ENCODE measurements at places on chromosomes 11 and 22.

DNA sequence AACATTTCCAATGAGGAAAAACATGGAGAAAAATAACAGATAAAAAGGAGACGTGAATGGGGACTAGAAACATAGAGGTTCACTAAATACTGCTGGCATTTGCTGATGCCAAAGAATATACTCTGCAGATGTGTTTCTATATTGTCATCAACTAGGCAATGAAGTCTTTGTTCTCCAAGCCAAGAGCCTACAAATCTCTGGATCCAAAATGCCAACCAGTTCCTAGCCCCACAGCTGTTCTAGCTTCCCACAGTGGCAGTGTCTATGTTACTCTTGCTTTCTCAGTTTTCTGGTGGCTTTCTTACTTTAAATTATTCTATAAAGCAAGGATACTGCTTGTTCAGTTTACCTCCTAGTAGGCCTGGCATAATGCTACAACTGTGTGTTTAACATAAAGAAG lies 977.9 kb upstream of the CCDC90B start:
- peak; percentile 20 for DNase-seq

DNA sequence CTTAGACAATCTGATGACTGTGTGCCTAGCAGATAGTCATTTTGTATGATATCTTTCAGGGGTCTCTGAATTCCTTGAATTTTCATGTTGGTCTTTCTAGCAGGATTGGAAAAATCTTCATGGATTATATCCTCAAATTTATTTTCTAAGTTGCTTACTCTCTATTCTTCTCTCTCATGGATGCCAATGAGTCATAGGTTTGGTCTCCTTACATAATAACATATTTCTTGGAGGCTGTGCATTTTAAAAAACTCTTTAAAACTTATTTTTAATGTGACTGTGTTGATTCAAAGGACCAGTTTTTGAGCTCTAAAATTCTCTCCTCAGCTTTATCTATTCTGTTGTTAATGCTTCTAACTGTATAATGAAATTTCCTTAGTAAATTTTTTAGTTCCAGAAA lies 198.7 kb downstream of the AASDHPPT start:
- no peak for DNase-seq

DNA sequence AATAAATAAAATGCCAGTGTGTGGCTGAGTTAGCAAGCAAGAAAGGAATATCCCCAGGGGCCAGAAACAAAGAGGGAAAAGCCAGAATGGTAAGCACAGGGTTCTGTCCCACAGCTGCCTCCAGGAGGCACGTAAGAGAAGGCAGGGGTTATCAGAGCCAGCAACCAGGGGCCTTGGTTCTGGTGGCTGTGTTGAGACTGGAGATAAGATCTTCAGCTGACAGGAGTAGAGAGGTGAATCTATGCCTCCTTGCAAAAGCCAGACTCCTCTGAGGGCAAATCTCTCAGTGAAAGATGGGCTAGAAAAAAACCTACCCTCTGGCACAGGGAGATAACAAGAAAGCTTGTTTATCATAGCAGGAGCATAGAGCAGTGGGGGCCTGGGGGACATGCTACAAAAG lies 29.8 kb upstream of the NFAM1 start:
- DNase-seq = no peak

- DNase-seq = peak; percentile 28
Measured at GRCh38 chr22:26321469-26321913, 107.6 kb upstream of the ASPHD2 start.

- no peak for DNase-seq
Measured at GRCh38 chr22:31279821-31280505, 12.3 kb downstream of the PIK3IP1 start.

GRCh38 chr11:30521297-30522071 lies 64.7 kb downstream of the MPPED2 start:
- no peak for DNase-seq

- no peak for DNase-seq
Measured at GRCh38 chr11:32312865-32313403, 122.4 kb downstream of the WT1 start.

GRCh38 chr11:120511116-120511819 lies at the start of gene GRIK4:
Gene GRIK4 (plus strand): TSS chr11:120511748. CDS start chr11:120660319, 148,571 bp downstream.
- peak; percentile 42 for DNase-seq

DNA sequence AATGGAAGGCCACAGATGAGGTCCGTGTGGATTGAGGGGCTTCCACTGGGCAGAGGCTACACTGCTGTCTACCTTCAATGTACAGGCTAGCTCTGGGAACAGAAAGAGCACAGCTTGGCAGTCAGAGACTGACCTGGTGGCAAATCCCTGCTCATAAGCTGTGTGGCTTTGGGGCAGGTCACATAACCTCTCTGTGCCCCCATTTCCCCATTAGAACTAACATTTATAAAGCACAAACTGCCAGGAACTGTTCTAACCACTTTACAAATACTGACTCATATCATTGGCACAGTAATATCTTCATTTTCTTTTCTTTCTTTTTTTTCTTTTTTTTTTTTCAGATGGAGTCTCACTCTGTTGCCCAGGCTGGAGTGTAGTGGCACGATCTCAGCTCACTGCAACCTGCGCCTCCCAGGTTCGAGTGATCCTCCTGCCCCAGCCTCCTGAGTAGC lies 3.1 kb downstream of the FOSL1 start:
- no peak for DNase-seq

DNA sequence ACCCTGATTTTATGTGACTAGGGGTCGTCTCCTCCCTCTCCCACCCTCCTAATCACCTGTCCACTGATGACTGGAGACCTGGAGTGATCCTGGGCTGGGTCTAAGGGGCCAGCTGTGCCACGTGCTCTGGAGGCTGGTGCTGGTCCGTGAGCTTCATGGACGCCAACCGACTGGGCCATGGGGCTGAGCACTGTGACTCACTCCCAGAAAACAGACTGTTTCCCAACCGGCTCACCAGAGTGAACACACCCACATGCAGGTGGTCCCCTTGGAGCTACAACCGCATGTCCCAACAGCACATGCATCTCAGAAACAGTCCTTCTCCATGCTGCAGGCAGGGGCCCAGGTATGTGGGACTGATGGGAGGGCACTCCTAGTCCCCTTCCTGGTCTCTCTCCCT lies 14.0 kb upstream of the LMO1 start:
- DNase-seq = no peak

DNA sequence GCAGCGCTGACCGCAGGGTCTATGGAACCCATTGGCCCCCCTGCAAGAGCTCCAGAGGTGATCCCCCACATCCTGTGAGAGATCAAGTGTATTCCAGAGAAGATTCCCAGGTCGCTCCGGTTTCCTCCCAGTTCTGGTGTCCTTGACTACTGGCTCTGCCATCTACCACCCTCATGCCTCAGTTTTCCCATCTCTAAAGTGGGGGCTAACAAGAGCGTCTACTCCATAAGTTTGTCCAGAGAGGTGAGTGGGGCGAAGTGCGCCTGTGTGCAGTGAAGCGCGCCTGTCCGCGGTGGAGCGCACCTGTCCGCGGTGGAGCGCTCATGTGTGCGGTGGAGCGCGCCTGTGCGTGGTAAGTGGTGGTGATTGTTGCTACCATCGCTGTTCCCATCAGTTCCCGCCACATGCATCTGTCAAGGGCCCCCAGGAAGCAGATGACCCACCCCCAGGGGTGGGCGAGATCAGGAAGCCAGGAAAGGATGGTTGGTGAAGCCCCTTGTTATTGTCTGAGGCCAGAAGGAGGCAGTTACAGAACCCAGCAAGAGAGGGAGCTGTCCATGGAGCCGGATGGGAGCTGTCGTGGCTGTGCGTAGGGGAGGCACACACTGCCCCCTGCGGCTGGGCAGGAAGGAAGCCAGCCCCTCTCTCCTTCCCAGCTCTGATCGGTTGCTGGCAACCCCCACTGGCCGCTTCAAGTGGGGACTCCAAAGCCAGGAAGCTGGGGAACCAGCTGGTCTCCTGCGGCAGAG lies 73.2 kb upstream of the FGF3 start:
- DNase-seq = no peak

DNA sequence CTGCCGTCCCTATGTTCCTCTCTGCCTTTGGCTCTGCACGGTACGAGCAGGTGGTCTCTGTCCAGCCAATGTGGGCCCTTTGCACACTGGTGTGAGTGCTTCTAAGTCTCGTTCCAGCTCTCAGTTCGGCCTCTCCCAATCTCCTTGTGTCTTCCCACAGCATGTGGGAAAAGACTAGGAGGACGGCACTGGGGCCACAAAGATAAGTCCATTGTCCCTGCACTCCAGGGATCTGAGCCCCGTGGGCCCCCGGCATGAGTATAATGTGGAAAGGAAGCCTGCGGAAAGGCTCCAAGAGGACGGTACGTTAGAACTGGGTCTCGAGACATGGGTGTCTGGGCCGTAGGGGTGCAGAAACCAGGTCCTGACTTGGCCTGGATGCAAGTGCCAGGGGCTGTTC lies 16.4 kb downstream of the MYEOV start:
- DNase-seq = no peak

GRCh38 chr22:26889802-26890201 lies 232.4 kb downstream of the MIAT start:
- no peak for DNase-seq

DNA sequence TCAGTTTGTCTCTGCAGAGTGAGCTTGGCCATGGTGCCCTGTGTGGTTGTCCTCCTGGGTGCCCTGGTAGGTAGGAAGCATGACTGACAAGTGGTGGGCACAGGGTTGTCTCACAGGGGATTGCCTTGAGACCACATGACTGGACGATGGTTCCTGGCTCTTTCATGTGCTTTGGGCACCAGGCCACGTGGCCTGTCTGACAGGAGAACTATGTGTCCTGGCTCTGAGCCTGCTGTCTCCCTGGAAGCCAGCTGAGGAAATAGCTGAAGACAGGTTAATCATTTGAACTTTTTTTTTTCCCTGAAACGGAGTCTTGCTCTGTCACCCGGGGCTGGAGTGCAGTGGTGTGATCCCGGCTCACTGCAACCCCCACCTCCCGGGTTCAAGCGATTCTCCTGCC lies 93.2 kb downstream of the LDLRAD3 start:
- DNase-seq = no peak

GRCh38 chr22:46465345-46465720 lies 72.1 kb downstream of the CELSR1 start:
- DNase-seq = no peak

DNA sequence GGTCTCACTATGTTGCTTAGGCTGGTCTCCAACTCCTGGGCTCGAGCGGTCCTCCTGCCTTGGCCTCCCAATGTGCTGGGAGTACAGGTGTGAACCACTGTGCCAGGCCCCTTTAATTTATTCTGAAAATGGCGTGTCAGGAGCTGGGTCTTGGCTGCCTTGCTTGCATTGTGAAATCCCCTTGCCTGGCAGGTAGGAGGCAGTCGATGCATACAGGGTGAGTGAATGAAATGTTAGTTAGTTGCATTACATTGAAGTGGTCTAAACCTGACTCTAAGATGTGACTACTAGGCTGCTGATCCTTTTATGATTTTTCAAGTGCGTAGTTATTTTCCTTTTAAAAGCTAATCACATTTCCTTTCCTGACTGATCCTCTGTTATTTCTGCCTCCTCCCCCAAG lies 42.9 kb downstream of the PARVB start:
- no peak for DNase-seq

- no peak for DNase-seq
Measured at GRCh38 chr11:92804388-92804966, 165.0 kb upstream of the MTNR1B start.

GRCh38 chr11:27274854-27275395 lies 88.1 kb downstream of the CCDC34 start:
- no peak for DNase-seq

GRCh38 chr22:38218661-38219622 lies 17.1 kb downstream of the MAFF start:
- no peak for DNase-seq

- no peak for DNase-seq
Measured at GRCh38 chr22:35220221-35220620, 37.1 kb upstream of the HMGXB4 start.

GRCh38 chr11:80469871-80470270 lies 1029.0 kb upstream of the TENM4 start:
- no peak for DNase-seq

DNA sequence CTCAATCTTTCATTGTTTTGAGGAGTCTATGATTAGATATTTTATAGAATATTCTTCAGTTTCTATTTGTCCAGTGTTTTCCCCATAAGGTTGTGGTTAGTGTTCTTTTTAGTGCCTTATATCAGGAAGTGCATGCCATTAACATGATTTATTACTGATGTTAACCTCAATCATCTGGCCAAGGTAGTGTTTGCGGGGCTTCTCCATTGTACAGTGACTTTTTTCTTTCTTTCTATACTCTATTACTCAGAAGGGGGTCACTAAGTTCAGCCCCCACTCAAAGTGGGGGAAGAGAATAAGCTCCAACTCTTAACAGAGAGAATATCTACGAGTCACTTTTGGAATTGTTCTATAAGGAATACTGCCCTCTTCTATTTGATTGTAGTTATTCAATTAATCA lies 415.8 kb downstream of the DYNC2H1 start:
- DNase-seq = no peak

DNA sequence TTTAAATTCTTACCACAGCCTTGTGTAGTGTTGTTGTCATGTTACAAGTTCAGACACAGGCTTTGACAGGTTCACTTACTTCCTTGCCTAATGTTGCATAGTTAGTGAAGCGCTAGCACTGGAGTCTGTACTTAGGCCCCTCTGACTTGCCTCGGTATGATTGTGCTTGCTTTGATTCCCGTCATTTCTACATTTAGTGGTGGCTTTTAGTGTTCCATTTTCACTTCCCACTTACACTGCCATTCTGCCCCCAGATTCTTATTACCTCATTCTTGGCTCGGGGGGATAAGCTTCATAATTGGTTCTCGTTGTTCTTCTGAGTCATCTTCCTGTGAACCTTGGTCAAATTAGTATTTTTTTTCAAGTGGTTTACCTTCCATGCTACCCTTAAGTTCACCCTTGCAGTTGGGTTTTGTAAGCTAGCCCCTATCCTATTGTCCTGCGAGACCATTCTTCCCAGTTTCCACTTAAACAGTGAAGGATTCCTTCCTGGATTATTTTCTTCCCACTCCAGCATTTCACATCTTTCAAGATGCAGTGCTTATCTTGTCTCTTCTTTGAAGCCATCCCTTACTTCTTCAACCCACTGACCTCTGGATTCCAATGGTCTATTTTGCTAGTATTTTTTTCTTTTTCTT lies 68.7 kb downstream of the DDX10 start:
- no peak for DNase-seq

DNA sequence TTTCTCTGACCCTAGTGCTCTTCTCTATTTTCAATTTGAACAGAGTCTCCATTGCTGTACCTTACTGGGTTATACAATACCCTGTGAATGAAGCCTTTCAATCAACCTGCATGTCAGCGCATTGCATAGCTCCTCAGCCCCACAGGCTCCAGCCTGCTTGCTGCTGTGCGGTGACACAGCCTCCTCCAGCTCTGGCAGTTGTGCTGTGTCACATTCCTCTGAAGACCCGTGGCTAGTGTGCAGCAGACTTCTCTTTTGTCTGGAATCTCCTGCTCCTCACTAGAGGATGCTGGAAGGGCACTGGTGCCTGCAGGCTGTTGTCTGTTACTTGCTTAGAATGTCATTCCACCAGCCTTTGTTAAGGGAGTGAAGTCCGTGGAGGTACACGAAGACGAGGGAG lies 390.1 kb upstream of the B3GAT1 start:
- DNase-seq = no peak

DNA sequence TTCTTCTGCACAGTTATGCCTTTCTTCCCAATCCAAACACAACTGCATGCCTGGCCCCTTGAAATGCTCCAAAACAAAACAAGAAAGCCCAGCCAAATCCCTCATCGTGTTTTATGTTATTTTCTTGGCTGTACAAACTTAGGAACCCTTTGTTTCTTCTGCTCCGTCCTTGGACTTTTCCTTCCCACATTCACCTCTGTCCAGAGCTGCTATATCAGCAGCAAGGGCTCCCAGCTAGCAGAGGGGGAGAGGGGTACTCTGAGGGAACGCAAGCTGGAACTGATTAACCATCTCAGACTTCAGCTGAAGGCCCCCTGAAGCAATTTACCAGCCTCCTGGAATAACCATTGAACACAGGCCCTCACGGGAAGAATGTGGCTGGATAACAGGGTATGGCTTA lies 214.7 kb downstream of the TENM4 start:
- DNase-seq = no peak

All from C1 segment of cervical spinal cord (tissue), 14 donors.